Kidney (tissue), 22 donors: ENCODE measurements at places on chromosomes 7 and 10. TPM values are rescaled to one million over a fixed set of nuclear protein-coding genes. Genes with fewer than 3 reads are reported as not detected.
A peak's percentile ranks its signal among the peaks of the same experiment; 100 is the strongest.

SLC18A3 gene
- not detected for total RNA-seq

CHCHD2 gene
- 261 TPM for total RNA-seq

WDFY4 gene
- total RNA-seq, result 13.3 TPM

TBX20 gene
- not detected for total RNA-seq

PLXNA4 gene
- 3.5 TPM for total RNA-seq

TTYH3 gene
- total RNA-seq, result 55.0 TPM

SPDYE2B gene
- not detected for total RNA-seq

TOMM7 gene
- 253 TPM for total RNA-seq

CCDC172 gene
- not detected for total RNA-seq

FZD8 gene
- total RNA-seq, result 18.8 TPM

DNA sequence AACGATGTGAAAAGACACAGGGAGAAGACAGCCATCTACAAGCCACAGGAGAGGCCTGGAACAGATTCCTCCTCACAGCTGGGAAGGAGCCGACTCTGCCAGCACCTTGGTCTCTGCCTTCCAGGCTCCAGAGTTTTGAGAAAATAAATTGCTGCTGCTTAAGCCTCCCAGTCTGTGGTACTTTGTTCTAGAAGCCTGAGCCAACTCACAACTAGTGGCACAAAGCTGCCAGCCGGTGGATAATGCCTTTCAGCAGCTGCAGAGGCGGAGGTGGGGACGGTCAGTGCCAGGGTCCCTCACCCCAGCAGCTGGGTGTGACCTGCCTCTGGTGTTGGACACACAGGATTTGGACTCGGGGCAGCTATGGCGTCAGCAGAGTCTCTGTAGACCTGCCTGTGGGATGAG is 255.4 kb upstream of the PITRM1 start:
- no peak for DNase-seq

DNA sequence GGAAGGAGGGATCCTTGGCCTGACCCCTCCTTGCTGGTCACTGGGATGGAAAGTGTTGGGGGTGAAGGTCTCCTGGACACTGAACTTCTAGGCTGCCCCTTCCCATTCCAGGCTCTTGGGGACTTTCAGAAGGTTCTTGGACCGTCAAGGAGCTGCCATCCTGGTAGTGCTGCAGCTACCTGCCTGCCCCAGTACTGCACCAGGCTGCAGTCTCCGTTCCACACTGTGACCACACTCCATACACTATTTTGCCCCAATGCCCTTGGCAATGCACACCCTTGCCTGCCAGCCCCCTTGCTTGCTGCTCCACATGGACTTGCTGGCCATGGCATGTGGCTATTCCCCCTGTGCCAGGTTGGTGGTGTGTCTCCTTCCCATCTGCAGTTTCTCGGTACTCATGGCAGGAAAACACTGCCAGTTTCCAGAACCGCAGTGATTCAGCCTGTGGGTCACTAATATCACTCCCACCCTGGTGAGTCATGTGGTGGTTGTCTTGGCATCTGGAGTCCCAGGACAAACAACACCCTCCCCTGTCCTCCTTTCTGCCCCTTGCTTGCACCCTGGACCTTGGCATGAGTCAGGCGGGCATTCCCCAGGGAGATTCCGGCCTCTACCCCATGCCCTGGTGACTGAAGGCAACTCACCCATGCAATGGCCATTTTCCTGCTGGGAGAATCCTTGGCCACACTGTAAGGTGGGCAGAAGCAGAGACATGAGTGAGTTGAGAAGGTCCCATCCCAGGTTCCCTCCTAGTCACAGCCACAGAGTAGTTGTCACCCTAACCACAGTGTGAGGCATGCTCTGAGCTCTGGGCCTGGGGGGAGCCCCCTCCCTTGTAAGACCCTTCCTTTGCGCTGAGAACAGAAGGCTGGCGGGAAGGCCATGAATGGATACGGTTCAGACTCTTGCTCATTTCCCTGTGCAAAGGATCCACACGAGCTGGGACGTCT is 32.8 kb downstream of the GOLGA7B start:
- DNase-seq, result no peak

- DNase-seq, result no peak
Measured at GRCh38 chr7:134856091-134856490, 76.7 kb downstream of the CALD1 start.

DNA sequence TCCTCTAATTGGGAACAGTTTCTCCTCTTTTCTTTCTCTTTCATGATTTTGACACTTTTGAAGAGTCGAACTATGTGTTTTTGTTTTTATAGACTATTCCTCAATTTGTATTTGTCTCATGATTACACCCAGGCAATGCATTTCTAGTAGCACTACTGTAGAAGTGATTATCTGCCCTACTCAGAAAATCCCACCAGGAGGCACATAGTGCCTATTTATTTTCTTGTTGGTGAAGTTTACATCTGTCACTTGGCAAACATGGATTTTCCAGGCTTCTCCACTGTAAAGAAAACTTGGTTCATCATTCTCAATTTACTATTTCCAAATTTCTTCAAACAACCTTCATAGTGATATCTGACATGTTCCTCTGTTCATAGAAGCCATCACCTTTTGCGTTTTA is 893.9 kb downstream of the CCSER2 start:
- DNase-seq, result no peak

DNA sequence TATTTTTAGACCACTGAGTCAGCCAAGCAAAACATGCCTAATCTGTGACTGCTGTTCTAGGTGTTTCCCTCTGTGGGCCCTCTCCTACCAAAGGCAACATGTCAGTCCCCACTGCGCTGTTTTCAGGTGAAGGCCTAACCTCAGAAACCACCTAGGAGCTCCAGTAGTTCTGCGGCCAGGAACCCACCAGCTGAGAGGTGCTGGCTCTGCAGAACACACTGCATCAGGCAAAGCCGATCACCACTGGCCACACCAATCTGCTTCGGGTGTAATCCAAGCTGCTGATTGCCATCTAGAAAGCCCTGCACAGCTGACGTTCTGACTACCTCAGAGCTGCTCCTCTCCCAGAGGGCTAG is 14.9 kb downstream of the CAMK2G start:
- DNase-seq, result no peak

GRCh38 chr7:25694211-25694610 is 457.8 kb upstream of the NFE2L3 start:
- DNase-seq, result no peak

- peak; percentile 91 for DNase-seq
Measured at GRCh38 chr10:124703778-124704427, 40.3 kb downstream of the FAM53B start.

DNA sequence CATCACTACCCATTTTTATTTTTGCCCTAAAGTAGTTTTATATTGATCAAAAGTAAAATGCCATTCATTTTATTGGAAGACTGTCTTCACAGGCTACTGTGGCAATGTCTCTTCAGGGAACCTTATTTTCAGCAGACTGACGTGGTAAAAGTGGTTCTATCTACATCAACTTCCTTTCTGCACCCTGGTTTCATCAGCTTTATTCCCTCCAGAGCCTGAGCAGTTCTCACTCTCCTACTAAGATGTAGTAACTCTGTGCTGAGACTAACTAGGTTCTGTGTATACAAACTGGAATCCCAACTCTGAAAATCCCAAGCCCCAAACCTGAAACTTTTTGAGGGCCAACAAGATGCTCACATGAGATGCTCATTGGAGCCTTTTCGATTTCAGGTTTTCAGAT is 155.3 kb downstream of the SFMBT2 start:
- DNase-seq, result no peak

- peak; percentile 64 for DNase-seq
Measured at GRCh38 chr7:76069238-76069638, 21.3 kb downstream of the MDH2 start.

DNA sequence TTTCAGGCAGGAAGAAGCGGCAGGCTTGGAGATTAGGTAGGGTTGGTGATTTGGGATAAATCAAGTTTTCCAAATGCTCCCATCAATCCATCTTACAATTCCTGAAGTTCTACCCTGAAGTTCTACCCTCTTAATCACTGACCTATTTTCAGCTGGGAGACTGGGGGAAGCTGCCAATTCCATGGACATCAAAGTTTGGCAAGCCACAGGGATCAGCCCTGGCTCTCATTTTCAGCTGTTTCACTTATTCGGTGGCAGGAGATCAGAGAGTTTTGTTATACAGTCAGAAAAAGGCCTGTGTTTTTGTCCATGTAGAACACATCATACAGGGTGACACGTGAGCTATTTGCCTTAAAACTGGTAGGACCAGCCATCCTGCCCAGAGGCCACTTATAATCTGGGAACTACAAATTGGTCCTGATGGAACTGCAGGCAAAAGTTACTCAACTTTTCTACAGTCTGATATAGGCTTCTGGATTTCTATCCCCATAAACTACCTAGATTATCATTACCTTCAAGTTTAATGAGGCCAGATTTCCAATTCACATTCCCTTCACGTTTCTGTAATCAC is 112.9 kb upstream of the ZNF746 start:
- DNase-seq, result no peak

DNA sequence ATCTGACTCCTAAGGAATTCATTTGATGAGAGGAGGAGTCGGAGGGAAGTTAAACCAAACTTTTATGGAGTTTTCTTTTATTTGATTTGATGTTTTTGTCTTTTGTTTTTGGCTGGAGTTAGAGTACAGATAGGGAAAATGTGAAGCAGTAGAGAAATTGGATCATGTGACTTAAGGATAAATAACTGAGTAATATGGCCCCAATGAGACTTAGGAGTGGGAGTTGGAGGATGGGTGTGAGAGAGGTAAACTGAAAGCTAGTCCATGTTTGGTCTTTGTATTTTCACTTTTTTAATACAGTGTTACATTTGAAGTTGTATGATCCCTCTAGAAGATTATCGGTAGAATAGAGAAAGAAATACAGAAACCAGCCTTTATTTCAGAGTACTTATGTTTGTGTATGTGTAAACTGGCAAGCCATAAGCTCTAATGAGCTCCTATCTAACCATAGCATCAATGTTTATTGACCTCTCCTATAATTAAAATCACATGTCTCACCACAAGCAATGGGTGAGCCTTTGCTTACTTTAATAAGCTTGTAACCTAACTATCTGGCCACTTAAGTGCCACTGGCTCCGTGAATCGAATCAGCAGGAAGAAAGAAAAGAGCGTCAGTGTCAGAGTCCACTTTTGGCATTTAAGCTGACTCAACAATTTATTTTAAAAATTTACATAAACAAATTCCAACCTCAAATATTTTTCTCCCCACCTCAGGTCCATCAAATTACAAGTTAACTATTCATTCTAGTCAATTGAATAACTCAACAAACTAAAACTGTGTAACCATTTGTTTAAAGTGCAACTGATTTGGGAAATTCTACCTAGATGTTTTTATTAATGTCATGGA is 113.8 kb downstream of the EPDR1 start:
- no peak for DNase-seq

GRCh38 chr10:14905890-14906289 is 27.2 kb downstream of the SUV39H2 start:
- no peak for DNase-seq

DNA sequence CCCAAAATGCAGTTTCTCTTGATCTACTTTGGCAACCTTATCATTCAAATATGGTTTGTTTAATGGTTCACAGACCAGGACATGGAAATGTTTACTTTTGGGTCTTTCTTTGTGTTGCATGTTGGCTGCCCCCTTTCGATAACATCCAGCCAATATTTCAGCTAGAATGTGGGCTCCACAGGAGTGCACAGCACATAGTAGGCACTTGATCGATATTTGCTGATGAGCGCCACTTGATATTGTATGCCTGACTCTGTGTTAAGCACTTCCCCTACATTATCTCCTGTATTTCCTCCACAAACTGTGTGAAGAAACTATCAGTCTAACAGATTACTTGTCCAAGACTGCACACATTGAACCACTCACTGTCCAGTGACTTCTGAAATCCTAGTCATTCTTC is 60.2 kb downstream of the SMURF1 start:
- no peak for DNase-seq

DNA sequence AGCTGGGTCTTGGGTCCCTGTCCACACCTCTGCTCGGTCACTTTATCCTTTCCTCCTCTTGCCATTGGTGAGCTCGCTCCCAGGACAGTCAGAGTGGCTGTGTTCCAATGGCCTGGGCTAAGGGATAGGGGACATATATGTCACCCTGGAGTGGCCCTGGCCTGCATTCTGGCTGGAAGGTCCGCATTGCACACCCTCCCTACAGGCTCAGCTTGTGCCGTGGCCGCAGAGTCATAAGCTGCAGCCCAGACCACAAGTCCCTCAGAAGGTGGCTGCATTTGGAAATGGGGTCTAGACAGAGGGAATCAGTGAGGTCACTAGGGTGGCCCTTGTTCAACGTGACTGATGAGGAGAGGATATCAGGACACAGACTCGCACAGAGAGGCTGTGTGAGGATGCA is 363.8 kb upstream of the SHH start:
- no peak for DNase-seq

- DNase-seq, result no peak
Measured at GRCh38 chr10:1454428-1454827, 282.9 kb downstream of the ADARB2 start.

DNA sequence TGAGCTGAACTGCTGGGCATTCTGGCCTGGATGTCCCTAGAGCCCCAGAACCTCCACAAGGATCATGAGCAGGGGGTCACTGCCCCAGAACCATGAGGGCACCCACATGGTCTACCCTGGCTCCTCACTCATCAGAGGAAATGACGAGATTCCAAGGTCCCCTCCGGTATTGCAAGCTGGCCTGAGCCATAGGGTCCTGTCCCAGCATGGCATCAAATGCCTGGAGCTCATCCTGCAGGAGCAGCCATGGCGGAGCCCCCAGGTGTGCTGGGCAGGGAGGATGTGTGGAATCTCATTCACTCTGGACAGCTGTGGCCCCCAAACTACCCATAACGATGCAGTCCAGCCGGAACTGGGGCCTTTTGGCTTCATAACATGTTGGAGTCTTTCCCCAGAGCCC is 66.6 kb upstream of the ANTXRL start:
- no peak for DNase-seq

DNA sequence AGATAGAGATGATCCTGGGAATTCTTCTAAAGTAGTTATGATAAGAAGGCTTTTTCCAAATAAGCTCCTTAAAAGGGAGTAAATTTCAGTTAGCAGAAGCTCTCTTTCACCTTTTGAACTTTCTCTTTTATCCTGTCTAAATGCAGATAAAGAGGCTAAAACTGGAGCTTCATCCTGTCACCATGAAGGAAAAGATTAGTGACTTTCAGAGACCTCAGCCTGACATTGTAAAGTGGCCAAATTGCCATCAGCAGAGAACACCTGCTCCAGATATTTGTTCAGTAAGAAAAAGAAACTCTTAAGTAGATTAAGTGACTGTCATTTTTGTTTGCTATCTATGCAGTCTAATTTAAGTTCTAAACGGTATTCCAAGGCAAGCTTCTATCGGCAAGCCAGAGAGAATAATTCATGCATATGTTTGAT is 18.3 kb downstream of the VWDE start:
- DNase-seq, result no peak
